Hypothalamus (tissue), 51 donors: ENCODE measurements at places on chromosomes 7 and 10.

DNA sequence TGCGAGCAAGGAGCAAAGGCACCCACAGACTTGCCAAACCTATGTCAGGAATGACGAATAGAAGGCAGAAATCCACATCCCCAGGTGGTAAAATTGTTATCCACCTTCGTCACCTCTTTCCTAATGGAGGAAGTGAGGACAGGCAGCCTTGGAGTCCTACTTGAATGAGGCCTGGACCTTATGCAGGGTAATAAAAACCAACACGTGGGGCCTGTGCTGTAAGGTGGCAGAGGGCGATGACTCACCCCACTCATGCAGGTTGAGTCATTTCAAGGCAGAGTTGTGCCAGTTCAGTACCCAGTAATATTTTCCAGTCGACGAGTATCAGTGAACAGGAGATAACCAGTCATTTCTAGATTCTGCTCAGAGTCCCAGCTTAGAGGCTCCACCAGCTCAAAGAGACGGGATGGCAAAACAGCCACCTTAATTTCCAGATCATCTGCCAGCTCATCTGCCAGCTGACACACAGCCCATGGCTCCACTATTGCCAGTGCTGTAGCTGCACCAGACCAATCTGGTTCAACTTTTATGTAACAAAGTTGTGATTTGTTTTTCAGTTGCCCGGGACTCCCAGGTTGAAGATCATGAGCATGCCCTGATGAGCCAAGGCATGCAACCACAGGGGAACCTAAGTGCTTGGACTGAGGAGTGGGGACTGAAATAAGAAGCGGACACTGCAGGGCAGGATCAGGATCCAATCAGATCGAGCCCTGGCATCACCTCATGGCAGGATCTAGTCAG is 176.2 kb upstream of the ITGB1 start:
- DNase-seq = no peak

DNA sequence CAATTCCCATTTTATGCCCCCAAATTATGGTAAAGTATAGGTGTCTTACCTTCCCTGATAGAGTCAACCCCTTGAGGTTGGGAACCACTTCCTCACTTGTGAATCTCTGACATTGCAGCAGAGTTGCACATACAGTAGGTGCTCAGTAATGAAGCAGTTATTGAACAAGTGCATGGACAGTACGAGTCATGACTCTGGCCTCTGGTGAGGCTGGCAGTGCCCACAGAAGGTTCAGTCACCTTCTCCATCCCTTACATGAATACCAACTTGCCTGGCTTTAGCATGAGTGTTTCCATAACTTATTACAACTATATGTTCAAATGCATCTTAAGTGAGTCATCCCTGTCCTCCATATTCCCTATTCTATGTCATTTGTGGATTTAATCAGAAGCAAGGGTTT is 340.0 kb downstream of the ELMO1 start:
- no peak for DNase-seq

DNA sequence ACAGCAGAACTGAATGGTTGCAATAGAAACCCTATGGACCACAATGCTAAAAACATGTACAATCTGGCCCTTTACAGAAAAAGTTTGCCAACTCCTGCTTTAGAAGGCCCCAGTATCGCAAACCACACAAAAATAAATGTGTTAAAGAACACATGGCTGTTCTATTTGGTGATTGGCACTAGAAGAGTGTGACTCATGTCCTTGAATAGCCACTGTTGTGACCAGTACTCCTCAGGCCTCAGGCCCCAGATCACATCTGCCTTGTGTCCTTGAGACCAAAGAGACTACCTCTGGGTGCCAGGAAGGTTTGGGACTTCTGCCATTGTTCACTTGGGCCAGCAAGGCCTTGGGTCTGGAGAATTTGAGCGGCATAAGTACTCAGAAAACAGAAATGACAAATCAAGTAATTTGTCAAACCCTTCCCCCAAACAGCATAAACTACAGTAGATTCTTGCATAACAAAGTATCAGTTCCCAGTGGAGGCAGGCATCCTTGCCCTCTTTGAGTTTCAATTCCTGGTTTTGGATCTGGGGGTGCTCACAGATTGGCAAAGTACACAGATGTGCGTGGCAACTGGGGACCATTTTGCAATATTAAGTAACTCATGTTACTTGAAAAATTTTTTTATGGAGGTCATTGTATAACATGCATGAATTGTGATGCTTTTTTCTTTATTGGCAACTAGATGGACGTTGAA is 50.2 kb downstream of the MTURN start:
- no peak for DNase-seq

DNA sequence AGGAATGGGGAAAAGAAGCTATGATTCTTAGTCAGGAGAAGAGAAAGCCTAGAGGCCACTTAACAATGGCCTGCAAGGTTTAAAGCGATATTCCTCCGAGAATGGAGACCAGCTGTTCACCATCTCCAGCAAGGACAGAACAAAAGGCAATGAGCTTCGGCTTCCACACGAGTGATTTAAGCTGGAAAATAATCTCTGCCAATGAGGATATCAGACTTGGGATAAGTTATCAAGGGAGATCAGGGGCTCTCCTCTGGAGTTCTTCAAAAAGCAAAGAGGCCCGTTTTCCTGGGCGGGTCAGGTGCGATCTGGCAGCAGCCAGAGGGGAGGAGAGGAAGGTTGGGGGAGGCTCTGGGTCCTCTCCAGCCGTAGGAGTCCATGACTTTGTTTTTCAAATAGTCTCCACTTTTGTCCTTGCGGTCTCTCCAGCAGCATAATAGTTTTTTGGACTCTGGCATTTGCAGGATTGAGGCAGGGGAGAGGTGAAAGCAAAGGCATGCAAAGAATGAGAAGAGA is 211.3 kb downstream of the SKIDA1 start:
- DNase-seq = no peak
